ENCODE measurements at places on chromosomes 12 and 14.

DNA sequence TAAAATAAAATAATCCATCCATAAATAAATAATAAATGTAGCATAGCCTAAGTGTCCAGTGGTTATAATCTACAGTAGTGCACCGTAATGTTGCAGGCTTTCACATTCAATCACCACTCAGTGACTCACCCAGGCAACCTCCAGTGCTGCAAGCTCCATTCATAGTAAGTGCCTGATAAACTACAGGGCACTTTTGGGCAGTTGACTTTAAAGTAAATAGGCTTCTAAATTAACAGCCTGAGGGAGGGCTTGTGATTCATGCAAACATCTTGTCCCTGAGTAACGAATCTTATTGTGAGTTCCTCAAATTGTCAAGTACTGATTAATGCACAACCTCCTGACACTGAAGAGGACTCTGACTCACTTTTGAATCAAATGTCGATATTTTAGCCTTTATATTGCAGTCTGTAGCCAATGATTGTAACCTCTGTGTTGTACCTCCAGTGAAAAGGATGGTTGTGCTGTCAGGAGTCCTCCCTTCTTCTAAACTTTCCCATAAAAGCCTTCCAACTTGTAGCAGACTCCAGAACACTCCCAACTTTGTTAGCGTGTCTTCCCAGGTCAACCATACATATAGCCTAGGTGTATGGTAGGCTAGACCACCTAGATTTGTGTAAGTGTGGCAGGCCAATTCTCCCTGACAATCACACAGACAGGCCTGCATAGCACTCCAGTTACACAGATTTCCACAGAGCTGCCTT lies 55.0 kb upstream of the BICD1 start:
- no peak for DNase-seq

- DNase-seq: no peak
These were observed 24.3 kb downstream of the DDX24 start for GRCh38 chr14:94056579-94057308.

- no peak for DNase-seq
These were observed 27.8 kb upstream of the DLK1 start for GRCh38 chr14:100698666-100699448.

DNA sequence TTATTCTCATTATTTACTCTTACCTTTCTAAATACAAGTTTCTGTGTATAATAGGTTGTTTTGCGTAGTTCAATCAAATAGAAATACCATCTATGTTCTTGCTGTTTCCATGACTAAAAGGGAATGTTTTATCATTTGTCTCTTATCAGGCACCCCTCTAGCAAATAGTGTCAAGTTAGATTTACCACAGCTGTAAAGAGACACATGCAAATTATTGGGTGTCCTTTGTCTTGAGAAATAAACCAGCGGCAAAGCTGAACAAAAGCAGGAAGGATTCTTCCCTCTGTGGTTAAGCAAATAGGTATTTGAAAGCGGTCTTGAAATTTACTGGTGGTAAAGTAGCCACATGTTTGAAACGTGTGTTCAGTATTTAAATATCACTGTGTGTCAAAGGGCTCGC lies 405.9 kb downstream of the TMTC2 start:
- no peak for DNase-seq

GRCh38 chr12:24083838-24084237 lies 134.4 kb upstream of the SOX5 start:
- DNase-seq: no peak

DNA sequence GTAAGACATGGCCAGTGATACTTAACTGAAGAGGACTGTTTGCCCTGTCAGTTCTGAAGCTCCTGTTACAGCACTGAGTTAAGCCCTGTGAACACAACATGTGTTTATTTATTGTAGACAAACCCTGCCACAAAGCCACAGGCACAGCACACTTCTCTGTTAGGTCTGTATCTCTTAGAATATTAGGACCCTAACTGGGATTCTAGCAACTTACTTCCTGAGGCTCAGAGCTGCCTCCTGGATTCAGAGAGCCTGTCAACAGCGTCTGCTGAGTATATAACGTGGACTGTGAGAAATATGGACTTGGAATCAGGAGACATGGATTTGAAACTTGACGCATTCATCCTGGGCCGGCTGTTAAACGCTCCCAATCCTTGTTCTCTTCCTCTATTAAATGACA lies 135.0 kb upstream of the HIF1A start:
- no peak for DNase-seq

- no peak for DNase-seq
These were observed 423.7 kb downstream of the LRIG3 start for GRCh38 chr12:58496411-58497190.

All from left forelimb (tissue), 1 donor.